Stimulated activated CD4-positive, alpha-beta T cell treated with anti-CD3 and anti-CD28 coated beads, TNF-alpha, amount 100 ng/mL, for 24 hours (primary cell): ENCODE measurements at places on chromosomes 5 and 9.

GRCh38 chr9:135283671-135284070 lies 195.9 kb upstream of the PPP1R26 start:
- DNase-seq: no peak

GRCh38 chr5:150073086-150073625 lies 13.2 kb downstream of the CSF1R start:
- DNase-seq: no peak

- DNase-seq: no peak
Measured at GRCh38 chr5:4197151-4197550, 601.5 kb downstream of the IRX1 start.

DNA sequence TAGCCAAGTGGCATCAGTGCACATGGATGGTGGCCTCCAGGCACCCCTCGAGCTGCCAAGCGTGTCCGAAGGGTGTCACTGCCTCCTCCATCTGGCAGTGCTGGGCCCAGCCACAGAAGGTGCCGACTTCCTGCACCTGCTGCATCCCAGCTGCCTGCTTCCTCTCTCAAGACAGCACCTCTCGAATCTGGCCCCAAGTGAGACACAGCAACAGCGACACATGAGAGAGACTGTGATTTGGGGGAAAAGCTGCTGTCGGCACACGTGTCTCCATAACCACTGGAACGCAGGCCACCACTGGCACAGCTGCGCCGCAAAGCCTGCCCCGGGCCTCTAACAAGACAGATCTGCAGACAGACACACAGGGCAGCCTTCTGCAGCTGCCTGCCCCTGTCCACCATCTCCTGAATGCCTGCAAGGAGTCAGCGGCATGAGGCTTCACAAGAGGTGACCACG lies 8.8 kb downstream of the CLPTM1L start:
- no peak for DNase-seq

- no peak for DNase-seq
Measured at GRCh38 chr5:178176791-178177190, 10.4 kb downstream of the GMCL2 start.

GRCh38 chr5:172172912-172173563 lies 15.0 kb downstream of the STK10 start:
- DNase-seq: no peak

DNA sequence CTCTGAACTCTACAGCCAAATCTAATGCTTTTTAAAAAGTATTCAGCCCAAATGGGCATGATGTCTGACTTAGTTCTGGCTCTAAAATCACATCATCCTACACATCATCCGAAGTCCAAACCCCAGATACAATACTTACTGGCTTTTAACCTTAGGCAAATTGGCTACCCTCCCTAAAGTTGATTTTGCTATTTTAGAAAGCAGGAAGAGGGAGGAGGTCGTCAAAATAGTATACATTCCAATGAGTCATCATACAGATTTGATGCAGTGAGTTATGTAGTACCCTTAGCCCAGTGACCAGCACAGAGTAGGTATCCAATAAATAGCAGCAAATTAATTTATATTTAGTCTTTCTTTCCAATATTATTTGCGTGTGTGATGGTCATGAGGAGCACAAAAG lies 582.0 kb upstream of the TUSC1 start:
- DNase-seq: no peak
